Non-pigmented ciliary epithelial cell (primary cell): ENCODE measurements at places on chromosomes 6 and 20.

GRCh38 chr6:54307439-54307910 is 766 bp upstream of the TINAG start:
- DNase-seq = no peak

DNA sequence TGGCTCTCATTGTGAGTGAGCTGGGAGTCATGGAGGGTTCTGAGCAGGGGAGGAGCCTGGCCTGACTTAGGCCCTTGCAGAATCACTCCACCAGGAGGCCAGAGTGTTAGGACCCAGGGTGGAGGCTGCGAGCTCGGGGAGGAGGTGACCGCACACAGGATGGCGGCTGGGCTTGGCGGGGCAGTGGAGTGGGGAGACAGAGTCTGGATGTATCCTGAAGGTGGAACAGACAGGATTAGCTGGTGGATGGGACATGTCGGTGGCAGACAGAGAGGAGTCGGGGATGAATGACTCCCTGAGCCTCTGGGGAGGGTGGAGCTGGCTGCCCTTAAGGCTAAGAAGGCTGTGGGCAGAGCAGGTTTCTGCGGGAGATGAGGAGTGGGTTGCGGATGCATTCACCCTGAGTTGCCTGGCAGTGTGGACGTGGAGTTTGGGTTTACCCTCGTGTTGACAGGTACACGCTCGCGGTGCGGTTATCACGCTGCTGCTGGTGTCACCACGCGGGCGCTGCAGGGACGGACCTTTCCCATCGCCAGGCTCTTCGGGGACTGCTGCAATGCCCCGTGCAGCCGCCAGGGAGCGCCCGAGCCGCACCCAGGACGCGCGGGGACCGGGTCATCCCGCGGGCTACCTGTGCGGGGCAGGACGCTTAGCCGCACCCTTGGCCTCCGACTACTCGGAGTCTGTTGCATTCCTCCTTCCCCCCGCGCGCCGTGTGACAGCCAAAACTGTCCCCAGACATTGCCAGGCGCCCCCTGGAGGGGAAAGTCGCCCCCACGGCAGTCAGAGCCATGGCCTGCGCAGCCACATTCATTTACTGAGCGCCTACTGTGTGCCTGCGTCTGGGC is 43.0 kb upstream of the PTGIS start:
- no peak for DNase-seq

DNA sequence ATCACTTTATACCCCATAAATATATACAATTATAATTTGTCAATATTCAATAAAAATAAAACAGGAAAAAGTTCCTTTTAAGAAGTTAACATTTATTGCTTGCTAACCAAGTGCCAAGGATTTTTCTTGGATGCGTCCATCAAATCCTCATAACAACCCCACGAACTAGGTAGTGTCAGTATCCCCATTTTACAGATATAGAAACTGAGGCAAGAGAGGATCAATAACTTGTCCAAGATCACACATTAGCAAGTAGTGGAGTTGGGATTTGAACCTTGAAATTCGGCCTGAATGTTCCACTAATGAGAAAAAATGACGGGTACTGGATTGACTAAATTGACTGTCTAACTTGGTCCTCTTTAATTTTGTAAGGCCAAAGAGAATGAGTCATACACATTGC is 5.7 kb upstream of the L3MBTL3 start:
- DNase-seq = no peak

DNA sequence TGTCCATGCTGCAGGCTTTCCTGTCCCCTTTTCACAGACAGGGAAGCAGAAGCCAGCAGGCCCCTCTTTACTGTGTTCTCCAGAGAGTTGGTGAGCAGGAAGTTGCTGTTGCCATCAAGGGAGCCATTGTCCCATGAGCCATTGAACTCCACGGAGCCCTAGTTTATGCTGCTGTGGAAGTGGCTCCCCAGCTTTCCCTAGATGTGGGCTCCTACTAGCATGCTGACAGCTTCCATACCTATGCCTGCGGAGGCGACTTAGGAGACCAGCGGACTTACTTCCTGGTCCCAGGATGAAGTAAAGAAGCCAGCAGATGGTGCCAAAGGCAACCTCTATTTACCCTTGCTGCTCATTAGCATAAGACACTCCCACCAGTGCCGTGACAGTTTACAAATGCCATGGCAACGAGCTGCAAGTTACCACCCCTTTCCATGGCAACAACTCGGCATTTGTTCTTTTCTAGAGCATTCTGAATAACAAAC is 30.8 kb upstream of the FKBP1A start:
- no peak for DNase-seq

GRCh38 chr20:51828762-51829161 is 26.4 kb upstream of the SALL4 start:
- no peak for DNase-seq

DNA sequence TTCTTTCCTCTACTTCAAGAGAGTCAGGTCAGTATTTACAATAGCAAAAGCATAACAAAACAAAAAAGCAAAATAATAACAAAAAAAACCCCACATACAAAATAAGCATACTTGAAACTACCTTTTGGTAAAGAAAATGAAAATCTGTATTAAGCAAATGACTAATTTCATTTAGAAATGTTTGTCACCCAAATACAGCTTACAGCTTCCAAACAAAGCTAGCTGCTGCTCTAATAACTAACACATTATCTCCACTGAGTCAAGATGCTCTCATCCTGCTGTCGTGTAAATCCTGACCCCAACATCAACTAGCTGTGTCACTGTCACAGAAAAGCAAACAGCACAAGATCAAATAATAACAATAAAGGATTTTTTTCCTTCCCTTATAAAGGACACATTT is 21.7 kb downstream of the MAP7 start:
- no peak for DNase-seq

GRCh38 chr6:137827977-137828810 is 38.9 kb upstream of the TNFAIP3 start:
- no peak for DNase-seq

DNA sequence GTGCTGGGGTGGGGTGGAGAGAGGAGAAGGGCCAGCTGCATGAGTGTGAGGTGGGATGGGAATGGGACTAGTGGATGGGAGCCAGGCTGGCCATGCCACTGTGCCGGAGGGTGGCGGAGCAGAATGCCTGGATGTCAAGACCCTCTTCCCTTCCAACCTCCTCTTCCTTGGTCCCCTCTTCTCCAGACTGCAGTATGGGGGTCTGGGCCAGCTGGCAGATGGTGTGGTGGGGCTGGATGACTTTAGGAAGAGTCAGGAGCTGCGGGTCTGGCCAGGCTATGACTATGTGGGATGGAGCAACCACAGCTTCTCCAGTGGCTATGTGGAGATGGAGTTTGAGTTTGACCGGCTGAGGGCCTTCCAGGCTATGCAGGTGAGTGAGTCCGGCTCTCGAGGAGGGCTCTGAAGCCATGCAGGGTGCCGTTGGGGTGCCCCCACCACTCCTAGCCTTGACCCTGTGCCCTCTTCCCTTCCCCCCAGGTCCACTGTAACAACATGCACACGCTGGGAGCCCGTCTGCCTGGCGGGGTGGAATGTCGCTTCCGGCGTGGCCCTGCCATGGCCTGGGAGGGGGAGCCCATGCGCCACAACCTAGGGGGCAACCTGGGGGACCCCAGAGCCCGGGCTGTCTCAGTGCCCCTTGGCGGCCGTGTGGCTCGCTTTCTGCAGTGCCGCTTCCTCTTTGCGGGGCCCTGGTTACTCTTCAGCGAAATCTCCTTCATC is 7.7 kb downstream of the DDR1 start:
- DNase-seq = no peak

DNA sequence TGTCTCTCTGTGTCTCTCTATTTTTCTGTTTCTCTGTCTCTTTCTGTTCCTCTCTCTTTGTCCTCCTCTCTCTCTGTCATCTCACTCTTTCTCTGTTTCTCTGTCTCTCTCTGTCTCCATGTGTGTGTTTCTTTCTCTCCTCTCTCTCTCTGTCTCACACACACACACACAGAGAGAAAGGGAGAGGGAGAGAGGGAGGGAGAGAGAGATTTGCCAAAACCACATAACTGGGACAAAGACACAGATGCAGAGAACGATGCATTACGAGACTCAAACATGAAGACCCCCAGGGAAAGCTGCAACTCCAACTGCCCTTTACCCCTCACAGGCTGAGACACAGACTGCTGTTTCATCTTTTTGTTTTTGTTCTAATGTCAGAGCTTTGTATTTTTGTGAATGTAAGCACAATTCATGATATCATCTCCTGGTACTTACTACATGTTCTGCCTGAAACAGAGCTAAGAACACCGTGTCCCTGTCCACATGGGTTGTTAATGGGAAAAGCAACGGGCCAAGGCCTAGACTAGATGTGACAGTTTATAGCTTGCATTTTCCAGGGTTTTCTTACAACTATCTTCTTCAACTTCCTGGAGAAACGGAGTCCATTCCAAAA is 177.1 kb upstream of the ARID1B start:
- DNase-seq = no peak

DNA sequence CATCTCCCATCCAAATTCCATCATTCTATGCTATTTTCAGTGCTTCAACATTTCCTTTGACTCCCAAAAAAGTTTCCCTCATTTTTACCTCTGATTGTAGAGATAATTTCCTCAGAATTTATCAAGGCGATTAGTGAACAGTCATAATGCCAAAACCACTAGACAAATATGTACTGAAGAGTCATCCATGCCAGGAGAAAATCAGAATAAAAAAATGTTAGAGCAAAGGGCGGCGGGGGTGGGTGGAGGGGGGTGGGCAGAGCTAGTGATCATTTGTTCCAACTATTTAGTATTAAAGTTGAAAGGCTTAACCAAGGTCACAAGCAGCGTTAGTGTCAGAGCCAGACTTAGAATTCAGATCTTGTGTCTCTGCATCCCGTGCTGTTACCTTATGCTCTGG is 5.3 kb upstream of the ADGRF5 start:
- no peak for DNase-seq

- DNase-seq = no peak
Observed at GRCh38 chr20:46218656-46219055, 89.6 kb downstream of the CDH22 start.

- DNase-seq = no peak
Observed at GRCh38 chr20:57774111-57774880, 64.5 kb upstream of the PMEPA1 start.
